HCT116 (cell line): ENCODE measurements at places on chromosomes 3 and 15.

DNA sequence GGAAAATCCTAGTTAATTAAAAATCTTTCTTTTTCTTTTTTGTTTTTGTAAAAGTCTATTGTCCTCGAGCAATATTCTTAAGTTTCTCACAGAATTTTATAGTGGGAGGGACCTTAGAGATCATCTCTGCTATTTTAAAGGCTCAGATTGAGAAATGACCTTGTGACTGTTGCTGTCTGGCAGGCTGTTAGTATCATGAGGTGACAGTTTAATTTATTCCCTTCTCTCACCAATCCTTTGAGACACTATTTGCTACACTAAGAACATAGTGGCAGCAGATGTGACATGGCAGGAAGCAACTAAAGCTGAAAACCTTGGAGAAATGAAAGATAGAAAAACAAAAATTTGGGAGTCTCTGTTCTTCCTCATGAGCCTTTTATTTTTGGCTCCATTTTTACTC is 24.9 kb downstream of the APPL1 start:
- no peak for DNase-seq

- DNase-seq: no peak
Measured at GRCh38 chr3:56421205-56421604, 47.1 kb downstream of the ERC2 start.

DNA sequence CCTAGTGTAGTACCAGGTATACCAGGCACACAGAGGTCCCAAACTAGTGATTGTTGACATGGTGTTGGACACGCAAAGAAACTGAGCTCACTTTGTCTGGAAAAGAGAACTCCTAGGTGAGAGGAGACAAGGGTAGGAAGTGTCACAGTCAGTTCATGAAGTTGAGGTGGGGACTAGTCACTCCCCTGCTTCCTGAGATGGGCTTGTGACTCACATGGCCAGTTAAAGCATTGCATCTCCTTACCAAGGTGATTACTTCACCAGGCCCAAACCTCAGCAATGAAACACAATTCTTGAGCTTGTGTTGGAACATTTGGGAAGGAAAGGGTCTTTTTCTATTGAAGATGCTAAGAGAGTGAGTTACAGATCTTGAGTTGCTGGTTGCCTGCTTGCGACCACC is 49.2 kb upstream of the RAD18 start:
- no peak for DNase-seq

- DNase-seq: no peak
Measured at GRCh38 chr3:33543601-33544000, 103.4 kb upstream of the UBP1 start.

DNA sequence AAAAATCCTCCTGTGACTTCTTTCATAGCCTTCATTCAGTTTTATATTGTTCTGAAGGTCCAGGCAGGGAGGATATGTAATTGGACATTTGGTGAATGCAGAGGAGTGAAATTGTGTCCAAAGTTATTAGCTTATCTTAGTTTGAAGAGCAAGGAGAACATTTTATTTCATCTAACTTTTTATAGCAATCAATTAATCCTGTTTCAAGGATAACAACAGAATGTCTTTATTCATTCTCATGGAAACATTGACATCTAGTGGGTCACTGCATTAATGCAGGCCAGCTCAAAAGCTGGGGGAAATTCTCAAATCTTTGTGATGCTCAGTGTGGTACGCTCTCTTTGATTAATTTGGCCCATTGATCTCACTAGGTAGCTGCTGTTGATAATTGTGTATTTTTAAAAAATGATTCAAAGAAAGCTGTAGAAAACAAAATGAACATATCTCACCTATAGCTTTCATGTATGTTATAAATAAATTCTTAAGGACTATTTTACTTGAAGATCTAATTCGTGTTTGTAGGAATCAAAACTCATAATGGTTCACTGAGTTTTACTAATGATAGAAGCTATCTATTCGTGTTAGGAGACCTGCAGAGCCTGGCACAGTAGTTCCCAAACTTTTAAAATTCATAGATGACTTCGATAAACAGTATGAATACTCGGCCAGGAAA is 150.8 kb upstream of the KCNMB2 start:
- peak; percentile 3 for DNase-seq

GRCh38 chr3:124263168-124263567 is 271.2 kb upstream of the ROPN1 start:
- DNase-seq: no peak

DNA sequence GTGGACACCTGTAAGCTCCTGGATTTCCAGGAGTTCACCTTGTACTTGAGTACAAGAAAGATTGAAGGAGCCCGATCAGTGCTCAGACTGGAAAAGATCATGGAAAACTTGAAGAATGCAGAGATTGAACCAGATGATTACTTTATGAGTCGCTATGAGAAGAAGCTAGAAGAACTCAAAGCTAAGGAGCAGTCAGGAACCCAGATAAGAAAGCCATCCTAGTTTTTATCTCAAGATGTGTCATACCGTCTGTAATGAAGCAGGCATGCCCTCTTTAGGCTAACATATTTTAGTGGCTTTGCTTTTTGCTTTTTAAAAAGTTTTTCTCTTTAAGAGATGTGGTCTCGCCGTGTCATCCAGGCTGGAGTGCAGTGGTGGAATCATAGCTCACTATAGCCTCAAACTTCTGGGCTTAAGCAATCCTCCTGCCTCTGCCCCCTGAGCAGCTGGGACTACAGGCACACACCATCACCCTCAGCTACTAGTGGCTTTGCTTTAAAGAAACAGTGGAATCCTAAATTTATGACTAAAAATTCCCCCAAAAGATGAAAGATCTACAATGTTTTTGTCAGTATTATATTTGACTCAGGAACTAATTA is 28.1 kb downstream of the EXOG start:
- no peak for DNase-seq

GRCh38 chr3:137709011-137709601 is 55.0 kb upstream of the SOX14 start:
- peak; percentile 10 for DNase-seq

DNA sequence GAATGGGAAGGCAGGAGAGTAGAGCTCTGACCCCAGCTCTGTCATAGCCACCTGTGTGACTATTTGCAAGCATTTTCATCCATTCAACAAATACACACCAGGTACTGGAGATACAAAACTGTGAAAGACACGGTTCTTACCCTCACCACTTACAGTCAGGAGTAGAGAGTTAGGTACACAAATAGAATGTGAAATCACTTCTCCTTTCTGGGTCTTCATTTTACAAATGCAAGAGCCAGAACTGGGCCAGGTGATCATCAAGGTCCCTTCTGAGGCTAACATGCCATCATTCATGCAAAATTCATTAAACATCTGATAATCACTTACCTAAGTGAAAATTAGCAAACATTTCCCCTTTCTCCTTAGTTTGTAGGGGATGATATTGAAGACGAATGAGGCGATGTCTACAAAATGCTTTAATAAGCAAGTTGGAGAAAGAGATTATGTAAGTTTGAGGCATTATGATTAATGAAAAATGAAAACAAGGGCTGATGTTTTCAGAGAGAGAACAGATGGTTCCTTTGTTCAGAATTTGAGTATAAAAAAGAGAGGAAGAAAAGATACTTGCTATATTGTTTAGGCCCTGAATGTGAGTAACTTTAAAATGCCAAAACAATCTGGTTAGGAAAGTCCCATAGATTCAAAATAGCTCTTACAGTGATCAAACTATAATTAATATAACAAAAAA is 88.6 kb downstream of the LPP start:
- DNase-seq: no peak

- DNase-seq: no peak
Measured at GRCh38 chr3:2468816-2469215, 370.1 kb downstream of the CNTN4 start.

DNA sequence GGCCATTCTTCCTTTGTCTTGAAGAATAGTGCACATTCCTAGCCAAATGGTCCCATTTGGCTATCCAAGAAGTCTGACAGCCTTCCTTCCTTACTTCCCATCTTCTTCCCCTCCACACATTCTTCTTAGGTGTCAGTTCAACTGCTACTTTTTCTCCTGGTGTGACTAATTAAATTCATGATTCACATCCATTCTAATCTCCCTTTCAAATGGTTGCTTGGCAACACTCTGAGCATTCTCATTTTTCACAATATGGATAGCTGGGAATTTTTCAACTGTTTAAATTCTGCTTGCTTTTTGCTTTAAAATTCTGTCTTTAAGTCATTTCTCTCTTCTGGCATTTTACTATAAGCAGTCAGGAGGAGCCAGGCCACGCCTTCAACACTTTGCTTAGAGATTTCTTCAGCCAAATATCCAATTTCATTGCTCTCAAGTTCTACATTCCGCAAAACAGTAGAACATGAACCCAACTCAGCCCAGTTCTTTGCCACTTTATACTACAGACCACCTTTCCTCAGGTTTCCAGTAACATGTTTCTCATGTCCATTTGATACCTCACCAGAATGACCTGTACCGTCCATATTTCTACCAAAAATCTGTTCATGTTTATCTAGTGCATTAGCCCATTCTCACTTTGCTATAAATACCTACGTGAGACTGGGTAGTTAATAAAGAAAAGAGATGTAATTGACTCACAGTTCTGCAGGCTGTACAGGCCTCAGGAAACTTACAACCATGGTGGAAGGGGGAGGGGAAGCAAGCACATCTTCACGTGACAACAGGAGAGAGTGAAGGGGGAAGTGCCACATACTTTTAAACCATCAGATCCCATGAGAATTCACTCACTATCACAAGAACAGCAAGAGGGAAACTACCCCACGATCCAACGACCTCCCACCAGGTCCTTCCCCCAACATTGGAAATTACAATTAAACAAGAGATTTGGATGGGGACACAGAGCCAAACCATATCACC is 31.9 kb upstream of the MCF2L2 start:
- no peak for DNase-seq

GRCh38 chr3:187838016-187838540 is 92.8 kb upstream of the BCL6 start:
- DNase-seq: no peak

- no peak for DNase-seq
Measured at GRCh38 chr3:23479615-23480328, 276.6 kb downstream of the UBE2E2 start.

- no peak for DNase-seq
Measured at GRCh38 chr3:174822320-174822719, 36.8 kb upstream of the NAALADL2 start.

DNA sequence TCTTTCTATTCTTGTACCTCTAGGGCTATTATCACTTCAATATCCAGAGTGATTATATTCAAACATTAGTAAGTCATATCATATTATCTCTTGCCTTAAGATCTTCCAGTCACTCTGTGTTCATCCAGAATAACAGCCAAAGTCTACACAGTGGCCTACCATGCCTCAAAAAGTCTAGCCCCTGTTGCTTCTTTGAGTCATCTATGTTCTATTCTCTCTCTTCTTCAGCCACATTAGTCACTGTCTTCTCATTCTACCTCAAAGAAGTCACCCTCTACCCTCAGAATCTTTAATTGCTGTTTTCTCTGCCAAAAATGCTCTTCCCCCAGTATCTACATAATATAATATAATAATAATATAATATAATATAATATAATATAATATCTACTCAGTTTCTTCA is 356.0 kb downstream of the NLGN1 start:
- DNase-seq: no peak

GRCh38 chr15:67188551-67189218 is 65.8 kb downstream of the AAGAB start:
- no peak for DNase-seq

- DNase-seq: no peak
Measured at GRCh38 chr15:28281876-28282275, 40.1 kb downstream of the HERC2 start.

DNA sequence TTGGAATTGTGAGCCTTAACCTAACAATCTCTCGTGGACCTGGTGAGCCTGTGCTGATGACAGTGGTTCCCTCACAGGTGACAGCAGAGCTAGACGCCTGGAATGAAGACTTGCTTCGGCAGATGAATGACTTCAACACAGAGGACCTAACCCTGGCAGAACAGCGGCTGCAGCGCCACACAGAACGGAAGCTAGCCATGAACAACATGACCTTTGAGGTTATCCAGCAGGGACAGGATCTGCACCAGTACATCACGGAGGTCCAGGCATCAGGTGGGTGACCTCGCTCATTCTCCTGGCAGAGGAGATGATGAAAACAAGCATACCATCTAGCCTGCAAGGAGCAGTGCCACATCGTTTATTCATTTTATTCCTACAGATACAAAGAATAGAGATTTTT is 316.9 kb upstream of the UMPS start:
- no peak for DNase-seq

- DNase-seq: no peak
Measured at GRCh38 chr15:51067510-51067909, 27.2 kb downstream of the TNFAIP8L3 start.

DNA sequence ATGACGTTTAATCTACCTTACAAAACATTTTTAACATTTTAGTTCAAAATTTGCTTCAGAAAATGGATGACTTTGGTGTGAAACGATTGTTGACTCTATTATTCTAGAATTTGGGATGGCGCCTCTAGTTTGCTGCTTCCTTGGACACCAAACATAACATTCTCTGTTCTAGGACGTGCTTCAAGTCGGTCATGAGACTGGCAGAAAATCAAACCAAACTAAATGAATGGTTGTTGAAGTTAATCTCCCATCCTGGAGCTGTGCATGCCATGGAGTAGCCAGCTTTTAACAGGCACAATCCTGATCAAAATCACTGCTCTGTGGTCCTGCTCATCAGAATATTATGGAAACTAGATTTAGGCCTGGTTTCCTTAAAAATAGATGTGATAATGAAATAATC is 9.6 kb upstream of the LRRFIP2 start:
- no peak for DNase-seq

GRCh38 chr3:187265461-187265955 is 26.0 kb downstream of the MASP1 start:
- DNase-seq: no peak

- DNase-seq: no peak
Measured at GRCh38 chr3:163328680-163329079, 1749.6 kb downstream of the SI start.

- DNase-seq: no peak
Measured at GRCh38 chr15:67167091-67167490, 87.4 kb downstream of the AAGAB start.

- DNase-seq: no peak
Measured at GRCh38 chr15:23753248-23753647, 66.1 kb upstream of the NDN start.

DNA sequence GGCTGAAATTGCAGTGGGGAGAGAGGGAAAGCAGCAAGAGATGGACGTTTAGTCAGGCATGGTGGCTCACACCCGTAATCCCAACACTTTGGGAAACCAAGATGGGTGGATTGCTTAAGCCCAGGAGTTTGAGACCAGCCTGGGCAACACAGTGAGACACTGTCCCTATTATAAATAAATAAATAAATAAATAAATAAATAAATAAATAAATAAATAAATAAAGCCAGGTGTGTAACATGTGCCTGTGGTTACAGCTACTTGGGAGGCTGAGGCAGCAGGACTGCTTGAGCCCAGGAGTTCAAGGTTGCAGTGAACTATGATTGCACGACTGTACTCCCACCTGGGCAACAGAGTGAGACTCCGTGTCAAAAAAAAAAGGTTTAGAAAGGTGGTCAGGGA is 54.0 kb upstream of the ARPP19 start:
- no peak for DNase-seq

- no peak for DNase-seq
Measured at GRCh38 chr3:71559578-71560162, 23.9 kb downstream of the FOXP1 start.

- no peak for DNase-seq
Measured at GRCh38 chr15:65644282-65644681, 22.5 kb downstream of the SLC24A1 start.

GRCh38 chr15:65816441-65816840 is 24.3 kb upstream of the DENND4A start:
- DNase-seq: no peak

- no peak for DNase-seq
Measured at GRCh38 chr3:140686128-140686527, 8.3 kb downstream of the TRIM42 start.

- DNase-seq: no peak
Measured at GRCh38 chr3:190558316-190558715, 44.4 kb downstream of the IL1RAP start.

- DNase-seq: no peak
Measured at GRCh38 chr3:3992312-3992874, 193.2 kb downstream of the LRRN1 start.
